ENCODE measurements at places on chromosomes 16 and 17.

DNA sequence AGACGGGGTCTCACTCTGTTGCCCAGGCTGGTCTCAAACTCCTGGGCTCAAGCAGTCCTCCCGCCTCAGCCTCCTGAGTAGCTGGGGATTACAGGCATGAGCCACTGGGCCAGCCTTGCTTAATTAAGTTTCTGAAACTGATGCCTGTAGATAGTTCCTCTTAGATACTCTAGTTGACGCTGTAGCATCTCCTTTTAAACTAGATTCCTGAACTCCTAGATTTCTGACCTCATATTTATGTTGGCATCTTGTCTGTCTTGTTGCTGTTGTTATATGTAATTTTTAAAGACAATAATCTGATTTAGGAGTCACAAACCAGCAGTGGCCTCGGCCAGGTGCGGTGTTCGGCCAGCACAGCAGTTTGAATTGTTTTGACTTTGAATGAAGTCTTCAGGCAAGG lies 37.5 kb downstream of the DHRS7B start:
- DNase-seq = no peak

- no peak for DNase-seq
Measured at GRCh38 chr17:54947396-54947795, 21.1 kb downstream of the COX11 start.

- DNase-seq = no peak
Measured at GRCh38 chr17:55702150-55702549, 20.5 kb downstream of the TMEM100 start.

DNA sequence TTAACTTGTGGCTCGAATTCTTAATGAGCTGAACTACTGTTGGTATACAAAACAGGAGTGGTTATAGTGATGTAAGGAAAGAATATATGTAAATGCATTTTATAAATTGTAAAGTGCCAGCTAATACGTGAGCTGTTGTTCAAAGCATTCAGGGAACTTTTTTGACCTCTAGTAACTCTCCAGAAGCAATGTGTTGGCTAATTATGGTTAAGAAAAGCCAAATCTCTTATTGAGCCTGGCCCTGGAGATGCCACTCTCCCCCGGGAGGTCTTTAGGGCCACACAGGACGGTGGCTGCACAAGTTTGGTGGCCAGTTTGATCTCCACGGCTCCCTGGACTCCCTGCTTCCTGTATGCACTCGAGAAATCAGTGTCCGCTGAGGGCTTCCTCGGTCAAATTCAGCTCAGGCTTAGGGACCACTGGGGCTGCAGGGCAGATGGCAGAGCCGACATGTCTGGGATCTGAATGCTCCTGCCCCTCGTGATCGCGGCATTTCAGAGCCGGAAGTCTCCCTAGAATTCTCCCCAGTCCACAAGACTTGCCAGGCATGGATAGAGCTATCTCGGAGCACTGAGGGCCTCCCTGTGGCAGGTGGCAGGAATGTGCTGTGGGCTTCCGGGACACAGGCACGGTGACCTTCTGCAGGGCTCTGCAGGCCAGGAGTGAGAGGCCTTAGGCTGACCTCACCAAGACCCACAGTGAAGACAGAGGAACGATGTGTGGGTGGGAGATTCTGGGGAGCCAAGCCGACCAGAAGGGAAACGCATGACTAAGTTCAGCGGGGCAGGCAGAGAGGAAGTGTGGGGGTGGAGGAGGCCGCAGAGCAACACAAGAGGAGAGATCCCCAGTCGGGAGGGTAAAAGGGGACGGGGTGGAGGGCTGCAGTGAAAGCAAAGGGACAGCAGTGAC lies 18.6 kb upstream of the PITPNM3 start:
- peak; percentile 54 for DNase-seq

DNA sequence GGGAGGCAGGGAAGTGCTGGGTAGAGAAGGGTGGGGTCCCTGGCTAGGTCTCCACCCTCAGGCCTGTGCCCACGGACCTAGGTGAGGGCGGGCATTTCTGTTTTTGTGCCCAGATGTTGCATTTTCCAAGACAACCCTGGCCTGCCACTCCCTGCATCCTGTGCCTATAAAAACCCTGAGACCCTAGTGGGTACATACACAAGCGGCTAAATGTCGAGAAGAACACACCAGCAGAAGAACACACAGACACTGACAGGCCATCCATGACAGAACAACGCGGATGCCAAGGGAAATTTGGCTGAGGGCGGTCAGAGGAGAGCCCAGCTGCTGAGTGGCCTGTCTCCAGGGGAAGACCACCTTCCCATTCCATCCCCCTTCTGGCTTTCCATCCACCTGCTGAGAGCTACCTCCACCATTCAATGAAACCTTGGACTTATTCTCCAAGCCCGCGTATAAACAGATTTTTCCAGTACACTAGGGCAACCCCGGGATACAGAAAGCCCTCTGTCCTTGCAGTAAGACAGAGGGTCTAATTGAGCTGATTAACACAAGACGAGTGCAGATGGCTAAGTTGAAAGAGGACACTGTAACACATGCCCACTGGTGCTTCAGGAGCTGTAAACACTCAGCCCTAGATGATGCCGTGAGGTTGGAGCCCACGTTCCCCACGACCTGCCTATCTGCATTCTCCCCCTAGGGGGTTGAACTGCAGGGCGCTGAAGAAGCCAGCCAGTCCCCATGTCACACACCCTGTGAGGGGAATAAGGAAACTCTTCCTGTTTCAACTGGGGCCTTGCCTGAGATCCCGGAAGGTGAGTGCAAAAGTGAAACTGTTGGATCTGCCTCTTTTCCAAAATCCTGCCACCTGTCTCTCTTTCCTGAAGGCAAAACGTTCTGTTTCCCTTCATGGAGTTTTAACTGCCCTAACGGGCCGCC lies 147.2 kb upstream of the COX10 start:
- no peak for DNase-seq

- no peak for DNase-seq
Measured at GRCh38 chr17:68460715-68461114, 3.4 kb upstream of the WIPI1 start.

DNA sequence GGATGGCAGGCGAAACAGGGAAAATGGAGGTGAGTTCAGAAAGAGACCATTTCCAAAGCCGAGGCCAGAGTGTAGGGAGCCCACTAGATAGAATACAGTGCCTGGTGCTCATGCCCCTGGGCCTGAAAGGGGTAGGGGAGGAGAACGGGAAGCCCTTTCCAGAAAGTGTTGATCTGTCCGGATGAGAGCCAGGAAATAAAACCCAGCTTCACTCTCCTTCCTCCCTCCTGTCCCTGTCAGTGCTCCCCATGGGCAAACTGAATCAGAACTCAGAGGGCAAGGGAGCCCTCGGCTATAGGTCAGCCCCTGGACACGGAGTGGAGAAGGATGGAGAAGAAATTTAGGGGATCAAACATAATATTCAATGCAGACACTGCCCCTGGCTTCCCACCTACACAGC lies 57.7 kb upstream of the RPL38 start:
- no peak for DNase-seq

DNA sequence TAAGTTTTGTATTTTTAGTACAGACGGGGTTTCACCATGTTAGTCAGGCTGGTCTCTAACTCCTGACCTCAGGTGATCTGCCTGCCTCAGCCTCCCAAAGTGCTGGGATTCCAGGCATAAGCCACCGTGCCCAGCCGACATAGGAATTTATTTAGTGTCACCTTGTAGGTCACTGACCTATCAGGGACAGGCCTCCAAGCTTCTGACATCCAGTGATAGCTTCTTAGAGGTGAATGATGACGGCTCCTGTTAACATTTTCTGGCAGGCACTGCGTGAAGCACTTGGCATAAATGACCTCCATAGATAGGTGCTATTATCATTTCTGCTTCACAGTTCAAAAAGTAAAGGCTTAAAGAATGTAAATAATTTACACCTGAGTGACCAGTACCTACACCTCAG lies 71.6 kb downstream of the RBFOX1 start:
- no peak for DNase-seq

- DNase-seq = no peak
Measured at GRCh38 chr17:35923609-35924114, 6.9 kb downstream of the RDM1 start.

- DNase-seq = peak; percentile 90
Measured at GRCh38 chr17:14302431-14303099, 1.7 kb downstream of the HS3ST3B1 start.

DNA sequence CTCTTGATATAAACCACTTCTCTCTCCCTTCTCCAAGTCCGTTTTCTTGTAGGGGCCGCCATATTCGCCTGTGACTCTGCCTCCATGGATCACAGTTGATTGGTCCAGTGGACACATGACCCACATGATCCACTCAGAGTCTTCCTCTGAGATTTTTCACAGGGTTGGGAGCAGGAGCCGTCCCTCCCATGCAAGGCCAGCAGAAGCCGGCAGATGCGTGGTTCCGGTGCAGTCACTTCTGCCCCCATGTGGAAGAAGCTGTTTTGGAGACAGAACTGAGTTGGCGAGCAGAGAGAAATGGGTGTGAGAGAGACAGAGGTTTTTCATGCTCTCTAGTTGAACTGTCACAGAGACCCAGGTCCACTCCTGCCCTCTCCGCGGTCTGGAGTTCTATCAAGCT lies 83.3 kb downstream of the C16orf95 start:
- DNase-seq = no peak

DNA sequence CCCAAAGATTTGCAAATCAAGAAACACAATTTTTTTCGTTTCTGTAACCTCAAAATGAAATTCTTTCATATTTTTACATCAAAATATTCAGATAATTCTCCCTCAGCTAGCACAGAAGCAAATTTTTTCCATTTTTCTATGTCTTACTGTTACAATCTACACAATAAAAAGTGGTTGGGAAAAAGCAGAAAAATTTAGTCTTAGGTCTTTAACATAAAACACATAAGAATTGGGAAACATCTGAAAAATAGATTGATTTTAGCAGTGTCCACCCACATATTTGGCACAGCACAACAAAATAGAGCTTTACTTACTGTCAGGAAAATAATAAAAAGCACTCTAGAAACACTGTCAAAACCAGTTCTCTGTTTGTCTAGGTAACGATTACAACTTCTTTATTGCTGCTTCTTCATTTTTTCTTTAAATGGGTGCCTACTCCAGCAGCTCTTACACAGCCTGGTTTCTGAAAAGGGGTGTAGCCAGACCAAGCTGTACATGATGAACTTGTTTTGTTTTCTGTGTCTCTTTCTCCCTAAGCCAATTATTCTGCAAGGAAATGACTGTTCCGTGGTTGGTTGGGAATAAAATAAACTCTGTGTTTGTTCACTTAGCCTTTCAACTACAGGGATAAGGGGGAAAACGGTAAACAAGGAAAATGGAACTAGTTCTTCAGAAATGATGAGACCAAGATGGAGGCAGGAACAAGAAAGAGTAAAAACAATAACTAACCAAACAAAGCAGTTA lies at the start of gene ABCA6:
ABCA6 (minus strand) TSS at position 465 of the 744 bp plus-strand sequence. CDS start 1,192 bp downstream, outside the sequence.
- DNase-seq = no peak

DNA sequence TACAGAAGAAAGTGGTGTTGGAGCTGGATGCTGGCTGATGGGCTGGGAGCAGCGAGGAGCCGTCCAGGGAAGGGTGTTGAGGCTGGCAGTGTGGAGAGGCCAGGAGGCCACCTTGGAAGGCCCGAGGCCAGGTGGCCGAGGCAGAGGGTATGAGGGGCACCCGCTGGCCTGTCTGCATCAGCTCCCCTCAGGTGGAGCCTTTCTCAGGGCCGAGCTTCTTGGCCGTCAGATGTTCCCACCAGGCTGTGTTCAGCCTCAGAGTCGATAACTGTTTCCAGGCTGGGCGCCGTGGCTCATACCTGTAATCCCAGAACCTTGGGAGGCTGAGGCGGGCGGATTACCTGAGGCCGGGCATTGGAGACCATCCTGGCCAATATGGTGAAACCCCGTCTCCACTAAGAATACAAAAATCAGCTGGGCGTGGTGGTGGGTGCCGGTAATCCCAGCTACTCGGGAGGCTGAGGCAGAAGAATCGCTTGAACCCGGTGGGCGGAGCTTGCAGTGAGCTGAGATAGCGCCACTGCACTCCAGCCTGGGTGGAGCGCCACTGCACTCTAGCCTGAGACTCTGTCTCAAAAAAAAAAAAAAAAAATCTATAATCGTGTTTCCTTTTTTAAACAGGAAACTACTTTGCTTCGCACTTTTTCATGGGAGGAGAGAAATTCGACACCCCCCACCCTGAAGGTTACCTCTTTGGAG lies 25.3 kb downstream of the MGRN1 start:
- no peak for DNase-seq

GRCh38 chr16:27220527-27220926 lies 17.2 kb downstream of the KDM8 start:
- no peak for DNase-seq

DNA sequence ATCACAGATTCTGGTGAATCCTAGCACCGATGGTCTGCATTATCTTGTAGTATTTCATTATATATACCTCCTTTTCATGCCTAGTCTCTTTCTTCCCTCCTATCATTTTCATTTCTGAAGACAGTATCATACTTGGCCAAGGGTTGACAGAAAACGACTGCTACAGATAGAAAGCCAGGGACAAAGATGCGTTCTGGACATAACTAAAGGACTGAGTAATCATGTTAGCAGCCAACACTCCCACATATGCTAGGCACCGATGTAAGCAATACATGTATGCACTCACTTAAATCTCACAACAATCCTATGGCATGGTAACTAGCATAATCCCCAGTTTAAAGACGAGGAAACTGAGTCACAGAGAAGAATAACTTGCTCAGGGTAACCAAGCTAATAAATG lies 22.9 kb downstream of the RDM1 start:
- no peak for DNase-seq

DNA sequence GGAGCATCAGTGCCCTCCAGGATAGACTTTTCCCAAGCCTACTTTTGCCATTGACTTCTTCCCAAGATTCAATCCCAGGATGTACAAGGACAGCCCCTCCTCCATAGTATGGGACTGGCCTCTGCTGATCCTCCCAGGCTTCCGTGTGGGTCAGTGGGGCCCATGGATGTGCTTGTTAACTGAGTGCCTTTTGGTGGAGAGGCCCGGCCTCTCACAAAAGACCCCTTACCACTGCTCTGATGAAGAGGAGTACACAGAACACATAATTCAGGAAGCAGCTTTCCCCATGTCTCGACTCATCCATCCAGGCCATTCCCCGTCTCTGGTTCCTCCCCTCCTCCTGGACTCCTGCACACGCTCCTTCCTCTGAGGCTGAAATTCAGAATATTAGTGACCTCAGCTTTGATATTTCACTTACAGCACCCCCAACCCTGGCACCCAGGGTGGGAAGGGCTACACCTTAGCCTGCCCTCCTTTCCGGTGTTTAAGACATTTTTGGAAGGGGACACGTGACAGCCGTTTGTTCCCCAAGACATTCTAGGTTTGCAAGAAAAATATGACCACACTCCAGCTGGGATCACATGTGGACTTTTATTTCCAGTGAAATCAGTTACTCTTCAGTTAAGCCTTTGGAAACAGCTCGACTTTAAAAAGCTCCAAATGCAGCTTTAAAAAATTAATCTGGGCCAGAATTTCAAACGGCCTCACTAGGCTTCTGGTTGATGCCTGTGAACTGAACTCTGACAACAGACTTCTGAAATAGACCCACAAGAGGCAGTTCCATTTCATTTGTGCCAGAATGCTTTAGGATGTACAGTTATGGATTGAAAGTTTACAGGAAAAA lies 9.7 kb upstream of the CYLD start:
- DNase-seq = no peak

GRCh38 chr17:4899341-4900230 lies at the start of gene C17orf107:
C17orf107 (plus strand) TSS chr17:4899536; CDS start chr17:4899763, 227 bp downstream.
- peak; percentile 70 for DNase-seq
